ENCODE measurements at places on chromosomes 3 and 15.

DNA sequence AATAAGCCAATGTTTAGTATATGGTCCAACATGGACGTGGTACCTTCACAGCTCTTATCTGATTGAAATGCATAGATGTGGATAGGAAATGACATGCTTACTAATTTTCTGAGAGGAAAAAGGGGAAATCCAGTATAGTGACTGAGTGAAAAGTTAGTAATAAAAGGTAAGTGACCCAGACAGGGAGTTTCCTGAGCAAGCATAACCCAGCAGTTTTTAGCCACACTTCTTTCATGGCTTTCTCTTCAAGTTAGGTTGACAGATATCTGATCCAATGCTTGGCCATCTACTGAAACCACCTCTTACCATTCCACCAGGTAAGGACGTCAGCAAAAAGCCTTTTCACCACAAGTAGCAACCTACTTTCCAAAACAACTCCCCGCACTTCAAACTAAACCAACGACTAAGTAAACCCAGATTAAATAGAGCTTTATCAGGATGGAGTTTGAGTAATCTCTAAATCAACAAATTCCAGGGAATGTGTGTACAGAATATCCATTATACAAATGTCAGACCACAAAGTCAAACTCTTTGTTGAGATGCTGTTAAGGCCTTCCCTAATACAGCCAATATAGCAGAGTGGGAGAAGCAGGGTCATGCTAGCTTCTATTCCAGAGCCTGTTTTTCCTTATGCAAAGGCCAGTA, 329.7 kb downstream of the RORA start:
- DNase-seq, result no peak

DNA sequence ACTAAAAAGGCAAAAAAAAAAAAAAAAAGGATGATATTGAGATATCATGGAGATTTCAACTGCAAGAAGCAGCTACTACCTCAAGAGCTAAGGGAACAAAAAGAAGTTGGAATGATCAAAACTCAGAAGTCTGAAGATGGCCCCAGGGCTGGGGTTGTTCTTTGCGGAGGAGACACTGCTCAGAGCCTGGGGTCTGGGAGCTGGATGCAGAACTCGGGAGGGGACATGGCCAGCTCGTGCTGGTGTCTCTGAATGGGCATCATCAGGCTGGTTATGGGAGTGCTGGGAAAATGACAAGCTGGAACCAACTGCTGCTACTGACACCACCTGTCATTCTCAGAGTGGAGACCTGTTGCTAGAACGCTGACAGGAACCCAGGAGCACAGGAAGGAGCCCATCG, 14.2 kb upstream of the ADIPOQ start:
- no peak for DNase-seq

DNA sequence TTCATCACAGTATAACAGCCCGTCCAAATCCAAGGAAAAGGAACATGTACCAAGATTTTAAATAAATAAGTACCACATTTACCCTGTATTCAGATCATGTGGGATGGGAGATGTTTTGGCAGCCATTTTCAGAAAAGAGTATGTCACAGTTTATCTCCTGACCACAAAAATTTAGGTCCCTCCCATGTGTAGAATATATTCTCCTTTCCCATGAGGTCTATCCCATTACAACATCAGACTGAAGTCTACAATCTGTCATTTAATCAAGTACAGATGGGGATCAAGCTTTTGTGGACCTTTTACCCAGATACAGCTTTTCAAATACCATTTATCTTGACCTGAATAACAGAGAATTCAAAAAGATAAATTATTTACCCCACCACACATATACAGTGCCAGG, 444.5 kb downstream of the PLOD2 start:
- no peak for DNase-seq

DNA sequence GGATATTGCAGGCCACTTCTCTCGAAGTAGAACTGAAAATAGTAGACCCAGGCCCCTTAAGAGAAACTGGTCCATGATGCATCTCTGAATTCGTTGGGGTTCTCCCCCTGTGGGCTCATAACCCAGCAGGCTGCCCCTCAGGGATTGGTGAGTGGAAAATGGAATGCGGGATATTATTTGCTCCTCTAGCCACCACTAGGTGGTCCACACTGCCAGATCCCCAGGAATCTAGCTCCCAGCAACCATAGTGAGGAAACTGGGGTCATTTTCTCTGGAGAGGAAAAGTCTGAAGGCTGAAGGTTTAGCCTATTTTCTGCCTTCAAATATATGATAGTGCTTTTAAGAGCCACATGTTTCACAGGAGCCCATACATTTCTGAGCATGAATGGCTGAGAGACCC, 6.7 kb downstream of the CX3CR1 start:
- DNase-seq, result no peak
